ENCODE measurements at places on chromosomes 16 and 17.

DNA sequence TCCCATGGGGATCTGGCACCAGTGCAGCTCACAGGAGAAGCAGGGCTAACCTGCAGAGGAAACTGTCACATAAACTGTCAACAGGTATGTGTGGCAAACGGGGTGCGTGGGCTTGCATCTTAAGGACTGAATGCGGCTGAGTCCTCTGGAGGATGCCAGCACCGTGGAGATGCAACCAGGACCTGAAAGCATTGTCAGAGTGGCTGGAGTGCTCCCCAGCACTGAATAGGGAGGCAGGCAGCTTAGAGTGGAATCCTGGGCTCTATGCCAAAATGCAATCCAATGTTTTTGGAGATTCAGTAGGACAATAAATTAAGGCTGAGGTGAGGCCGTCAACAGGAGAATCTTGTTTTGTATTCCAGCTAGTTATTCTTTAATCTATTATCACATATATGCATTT lies 21.3 kb upstream of the SALL1 start:
- DNase-seq = no peak

- DNase-seq = no peak
Observed at GRCh38 chr17:49351572-49352140, 10.4 kb downstream of the ZNF652 start.

- DNase-seq = no peak
Observed at GRCh38 chr17:57002904-57003303, 25.0 kb downstream of the SCPEP1 start.

- DNase-seq = no peak
Observed at GRCh38 chr16:84629580-84629979, 11.7 kb upstream of the COTL1 start.

- no peak for DNase-seq
Observed at GRCh38 chr16:77009453-77009852, 181.5 kb upstream of the MON1B start.

GRCh38 chr16:25509456-25509855 lies 182.3 kb upstream of the HS3ST4 start:
- no peak for DNase-seq

DNA sequence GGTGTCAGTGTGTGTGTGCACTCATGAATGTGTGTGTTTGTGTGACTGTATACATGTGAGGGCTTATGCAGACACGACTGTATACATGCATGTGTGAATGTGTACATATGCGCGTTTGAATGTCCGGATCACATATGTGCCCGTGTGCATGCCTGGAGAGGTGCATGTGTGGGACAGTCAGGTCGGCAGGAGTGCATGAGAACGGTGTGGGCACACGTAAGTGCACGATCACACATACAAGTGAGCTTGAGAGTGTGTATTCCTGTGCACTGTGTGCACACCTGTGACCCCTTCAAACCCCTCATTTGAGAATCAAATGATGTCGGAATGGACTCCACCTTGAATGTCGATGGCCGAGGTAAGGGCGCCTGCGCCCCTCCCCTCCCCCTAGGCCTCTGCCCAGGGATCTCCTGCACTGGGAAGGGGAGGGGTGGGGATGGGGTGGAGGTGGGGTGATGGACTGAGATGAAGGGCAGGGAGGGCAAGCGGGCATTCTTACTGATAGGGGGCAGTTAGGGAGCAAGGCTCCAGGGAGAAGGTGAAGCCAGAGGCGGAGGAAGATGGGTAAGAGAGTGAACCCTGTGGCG lies 601 bp upstream of the NGFR start:
- no peak for DNase-seq
